ENCODE measurements at places on chromosomes 11 and 22. TPM values are rescaled to one million over a fixed set of nuclear protein-coding genes. Genes with fewer than 3 reads are reported as not detected.

DNA sequence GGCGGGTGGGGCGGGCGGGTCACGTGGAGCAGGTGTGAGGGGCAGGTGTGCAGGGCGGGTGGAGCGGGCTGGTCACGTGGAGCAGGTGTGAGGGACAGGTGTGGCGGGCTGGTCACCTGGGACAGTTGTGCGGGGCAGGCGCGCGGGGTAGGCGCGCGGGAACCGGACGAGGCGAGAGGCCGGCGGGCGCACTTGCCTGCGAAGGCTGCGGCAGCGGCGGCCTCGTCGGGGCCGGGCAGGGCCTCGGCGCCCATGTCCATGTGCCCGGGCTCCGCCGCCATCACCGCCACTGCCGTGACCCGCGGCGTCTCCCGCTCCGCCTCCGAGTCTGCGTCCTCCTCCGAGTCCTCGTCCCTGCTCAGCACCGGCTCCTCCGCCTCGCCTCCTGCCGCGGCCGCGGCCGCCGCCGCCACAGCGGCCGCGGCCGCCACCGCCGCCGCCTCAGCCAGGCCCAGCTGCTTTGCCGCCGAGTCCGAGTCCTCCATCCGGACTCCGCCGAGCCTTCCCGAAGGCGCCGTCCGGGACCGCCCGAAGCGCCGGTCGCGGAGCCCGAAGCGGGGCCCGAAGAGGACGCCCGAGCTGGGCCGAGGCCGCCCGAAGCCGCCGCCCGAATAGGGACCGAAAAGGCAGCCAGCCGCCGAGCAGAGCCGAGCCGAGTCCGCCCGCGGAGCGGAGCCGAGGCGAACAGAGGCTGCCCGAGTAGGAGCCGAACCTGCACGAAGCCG lies at the start of gene DEAF1:
Gene DEAF1 (minus strand): TSS at position 660 of the 725 bp plus-strand sequence. CDS start 175 bp downstream, at position 485.
- H3K36me3 ChIP-seq = no peaks in the 10 kb centered on the region
- DNase-seq = peak; percentile 99
- H3K27me3 ChIP-seq = no peaks in the 10 kb centered on the region
- H3K4me1 ChIP-seq = peaks cover 23% of the 10 kb centered on the region

The HORMAD2 gene
- not detected for total RNA-seq

GRCh38 chr11:86473991-86474833 lies 99.5 kb downstream of the CCDC81 start:
- H3K4me1 ChIP-seq = no peaks in the 10 kb centered on the region
- no peaks in the 10 kb centered on the region for H3K36me3 ChIP-seq
- no peak overlapping the region for H3K4me3 ChIP-seq
- no peaks in the 10 kb centered on the region for H3K27me3 ChIP-seq

The SCUBE1 gene
- total RNA-seq = 0.41 TPM

The RIBC2 gene
- total RNA-seq = not detected

GRCh38 chr11:117759305-117759704 lies 37.7 kb downstream of the DSCAML1 start:
- no peaks in the 10 kb centered on the region for H3K27me3 ChIP-seq
- H3K4me1 ChIP-seq = no peaks in the 10 kb centered on the region
- H3K36me3 ChIP-seq = no peaks in the 10 kb centered on the region
- no peak for DNase-seq
- no peak overlapping the region for H3K4me3 ChIP-seq
- H3K27ac ChIP-seq = no peak overlapping the region

DNA sequence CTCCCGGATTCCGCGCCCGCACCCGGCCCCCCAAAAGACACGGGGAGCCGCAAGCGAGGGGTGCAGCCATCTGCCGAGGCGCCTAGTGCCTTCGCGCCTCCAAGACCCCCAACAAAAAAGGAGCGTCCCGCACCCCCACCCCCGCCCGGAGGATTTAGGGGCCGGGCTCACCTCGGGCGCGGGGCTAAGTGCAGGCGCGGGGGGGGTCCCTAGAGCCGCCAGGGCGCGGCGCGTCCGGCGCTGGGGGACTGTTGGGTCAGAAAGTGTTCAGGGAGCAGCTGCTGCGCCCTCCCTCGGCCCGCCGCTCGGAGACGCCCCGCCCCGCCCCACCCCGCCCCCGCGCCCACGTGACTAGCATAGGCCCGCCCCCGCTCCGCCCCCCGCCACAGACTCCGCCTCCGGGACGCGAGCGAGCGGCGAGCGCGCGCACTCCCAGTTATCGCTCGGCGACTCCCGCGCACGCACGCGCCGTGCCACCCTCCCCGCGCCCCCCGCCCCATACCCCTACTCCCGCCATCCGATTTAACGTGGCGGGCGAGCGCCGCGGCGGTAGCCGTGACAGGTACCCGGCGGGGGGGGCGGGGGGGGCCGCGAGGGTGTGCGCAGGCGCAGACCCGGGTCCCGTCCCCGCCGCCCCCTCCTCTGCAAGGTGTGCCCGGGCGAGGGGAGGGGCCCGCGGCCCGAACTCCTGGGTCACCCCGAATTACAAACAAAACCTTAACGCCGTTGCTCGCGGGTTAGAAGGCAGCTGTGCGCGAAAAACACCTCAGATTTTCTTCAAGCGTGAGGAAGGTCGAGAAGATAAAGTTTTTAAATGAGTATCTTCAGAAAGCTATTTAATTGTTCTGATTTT lies 56.2 kb downstream of the KCNJ4 start:
- H3K27me3 ChIP-seq = no peaks in the 10 kb centered on the region
- peak overlapping the region; percentile 91 for H3K27ac ChIP-seq
- no peaks in the 10 kb centered on the region for H3K4me1 ChIP-seq
- peak overlapping the region; percentile 65 for H3K4me3 ChIP-seq
- DNase-seq = peak; percentile 86
- H3K36me3 ChIP-seq = no peaks in the 10 kb centered on the region

- H3K36me3 ChIP-seq = no peaks in the 10 kb centered on the region
- H3K27me3 ChIP-seq = no peaks in the 10 kb centered on the region
- DNase-seq = no peak
- no peak overlapping the region for H3K27ac ChIP-seq
- no peaks in the 10 kb centered on the region for H3K4me1 ChIP-seq
These were observed 329.9 kb upstream of the LRRC4C start for GRCh38 chr11:41789376-41789775.

DNA sequence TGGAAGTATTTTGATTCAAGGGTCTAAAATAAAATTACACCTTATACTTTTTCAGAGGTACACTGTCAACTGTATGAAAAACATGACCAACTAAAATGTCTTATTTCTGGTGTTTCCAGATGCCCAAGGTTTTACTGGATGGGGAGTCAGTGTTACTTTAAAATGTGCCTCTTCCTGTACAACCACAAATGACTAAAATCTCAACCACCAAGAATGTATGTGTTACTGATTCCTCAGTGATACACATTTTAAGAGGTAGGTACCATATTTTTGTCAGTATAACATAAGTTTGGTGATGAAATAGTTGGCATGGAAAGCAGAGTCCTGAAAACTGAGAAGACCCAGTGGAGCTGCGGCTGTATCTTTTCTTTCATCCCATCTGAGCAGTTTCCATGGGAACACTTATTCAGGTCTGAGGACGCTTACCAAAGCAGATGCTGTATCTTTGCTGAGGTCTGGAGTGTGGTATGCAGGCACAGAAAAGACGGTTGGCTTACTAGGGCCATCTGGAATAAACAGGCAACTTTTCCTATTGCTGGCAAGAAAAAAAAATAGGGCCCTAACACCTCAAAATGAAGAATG lies 21.2 kb upstream of the TP53AIP1 start:
- no peaks in the 10 kb centered on the region for H3K27me3 ChIP-seq
- no peak for DNase-seq

GRCh38 chr22:50283821-50284220 lies 13.6 kb upstream of the MAPK11 start:
- H3K27me3 ChIP-seq = no peaks in the 10 kb centered on the region
- peaks cover 7% of the 10 kb centered on the region for H3K36me3 ChIP-seq
- no peak overlapping the region for H3K4me3 ChIP-seq
- no peaks in the 10 kb centered on the region for H3K4me1 ChIP-seq
- no peak for DNase-seq
- no peak overlapping the region for H3K27ac ChIP-seq

Measured in pancreas (tissue), 10 donors.